ENCODE measurements at places on chromosomes 5 and 9.
A peak's percentile ranks its signal among the peaks of the same experiment; 100 is the strongest.

- no peak for DNase-seq
Measured at GRCh38 chr5:76546497-76547102, 76.6 kb downstream of the F2RL2 start.

DNA sequence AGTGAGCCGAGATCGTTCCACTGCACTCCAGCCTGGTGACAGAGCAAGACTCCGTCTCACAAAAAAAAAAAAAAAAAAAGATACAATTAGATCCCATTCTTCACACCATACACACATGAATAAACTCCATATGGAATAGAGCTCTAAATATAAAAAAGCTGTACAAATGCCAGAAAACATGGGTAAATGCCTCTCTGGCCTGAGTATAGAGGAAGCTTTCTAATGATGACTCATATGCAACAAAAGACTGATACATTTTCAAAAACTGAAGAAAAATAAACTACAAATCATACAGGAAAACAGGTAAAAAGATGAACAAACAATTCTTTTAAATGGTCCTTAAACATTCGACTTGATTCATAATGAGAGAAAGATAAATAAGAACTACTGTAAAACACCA is 8.6 kb downstream of the ZFP62 start:
- no peak for DNase-seq

DNA sequence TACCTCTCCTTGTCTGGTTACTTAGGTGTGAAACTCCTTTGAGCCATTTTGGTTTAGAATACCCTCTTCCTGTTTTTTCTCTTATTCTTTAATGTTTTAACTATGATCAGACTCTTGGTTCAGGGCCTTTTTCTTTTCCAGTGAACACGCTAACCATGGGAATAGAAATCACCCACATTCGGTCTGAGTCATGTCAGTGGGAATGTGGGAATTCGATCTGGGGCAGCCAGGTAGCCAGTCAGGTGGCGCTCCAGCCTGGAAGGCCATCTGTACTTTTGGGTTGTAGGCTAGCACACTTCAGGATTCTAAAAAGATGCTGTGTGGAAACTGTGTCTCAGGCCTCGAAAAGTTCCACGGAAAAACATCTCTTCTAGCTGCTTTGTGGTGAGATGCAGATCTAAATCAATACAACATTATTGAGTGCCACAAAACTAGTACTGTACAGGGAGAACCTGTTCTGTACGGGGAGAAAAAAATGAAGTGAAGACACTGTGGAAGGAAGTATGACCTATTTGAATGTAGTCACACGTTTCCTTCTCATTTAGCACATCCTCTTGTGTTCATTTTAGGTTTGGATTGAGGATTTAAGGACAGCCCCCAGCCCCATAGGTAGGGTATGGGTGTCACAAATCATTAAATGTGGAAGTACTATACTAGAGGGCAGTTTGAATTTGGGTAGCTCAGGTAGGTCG is 36.4 kb downstream of the SNX30 start:
- peak; percentile 4 for DNase-seq

DNA sequence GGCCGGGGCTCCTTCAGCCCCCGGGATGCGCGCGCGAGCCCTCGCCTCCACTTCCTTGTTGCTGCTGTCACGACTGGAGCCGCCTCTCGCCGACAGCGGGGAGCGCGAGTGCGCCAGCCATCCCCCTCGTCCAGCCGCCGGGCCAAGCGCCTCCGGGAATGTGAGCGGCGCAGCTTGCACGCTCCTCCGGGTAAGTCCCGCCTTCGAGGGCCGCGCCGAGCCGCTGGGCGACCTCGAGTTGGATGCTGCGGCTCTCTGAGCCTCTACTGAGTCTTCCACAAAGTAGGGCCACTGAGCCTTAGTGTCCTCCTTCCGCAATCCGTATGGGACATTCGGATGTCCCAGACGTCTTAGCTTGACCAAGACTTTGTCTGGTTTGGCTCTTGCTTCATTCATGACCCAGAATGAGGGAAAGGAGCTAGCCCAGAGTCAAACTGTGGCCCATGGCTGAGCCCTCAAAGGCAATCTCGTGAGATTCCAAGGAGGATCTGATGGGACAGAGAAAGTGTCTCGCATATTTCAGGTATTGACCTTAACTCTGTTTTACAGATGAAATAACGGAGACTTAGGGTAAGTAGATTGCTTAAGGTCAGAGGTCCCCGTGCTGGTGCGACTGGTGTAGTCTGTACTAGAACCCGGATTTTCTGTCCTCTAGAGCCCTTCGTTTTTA is 586 bp downstream of the HMGXB3 start:
- DNase-seq = no peak

DNA sequence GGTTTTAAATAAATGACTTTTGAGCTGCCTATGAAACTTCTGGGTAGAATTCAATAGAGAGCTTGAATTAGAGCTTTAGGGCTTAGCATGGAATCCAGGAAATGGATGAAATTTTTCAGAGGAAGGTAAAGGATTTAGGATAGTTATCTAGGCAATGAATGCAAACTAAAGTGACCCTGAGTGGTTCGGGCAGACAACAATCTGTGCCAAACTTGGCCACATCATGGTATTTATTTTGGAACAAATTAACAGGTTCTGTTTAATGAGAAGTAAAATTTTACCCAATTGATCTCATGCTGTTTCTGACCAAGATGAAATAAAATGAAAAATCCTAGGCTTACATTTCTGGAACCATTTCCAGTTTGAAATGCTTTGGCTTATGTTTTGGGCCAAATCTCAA is 934.4 kb downstream of the MAT2B start:
- DNase-seq = no peak

DNA sequence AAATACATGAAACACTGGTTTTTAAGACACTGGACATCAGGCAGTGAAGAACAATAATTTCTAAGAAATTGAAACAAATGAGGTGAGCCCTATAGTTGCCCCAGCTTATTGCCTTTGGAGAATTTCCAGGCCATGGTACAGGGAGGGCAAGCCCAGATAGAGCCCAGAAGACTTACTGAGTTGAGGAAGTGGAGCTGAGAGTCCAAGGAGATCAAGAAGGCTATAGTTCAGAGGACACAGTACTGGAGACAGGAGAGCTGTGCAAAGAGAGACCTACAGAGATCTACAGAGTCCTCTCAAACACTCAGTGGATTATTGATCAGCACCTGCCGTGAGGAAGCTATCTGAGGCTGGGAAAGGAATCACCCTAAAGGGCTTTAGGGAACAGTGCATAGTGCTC is 112.6 kb downstream of the GALNT10 start:
- no peak for DNase-seq

- no peak for DNase-seq
Measured at GRCh38 chr5:32057187-32058096, 116.7 kb downstream of the GOLPH3 start.

GRCh38 chr5:848671-849111 is 2.1 kb downstream of the ZDHHC11 start:
- no peak for DNase-seq

DNA sequence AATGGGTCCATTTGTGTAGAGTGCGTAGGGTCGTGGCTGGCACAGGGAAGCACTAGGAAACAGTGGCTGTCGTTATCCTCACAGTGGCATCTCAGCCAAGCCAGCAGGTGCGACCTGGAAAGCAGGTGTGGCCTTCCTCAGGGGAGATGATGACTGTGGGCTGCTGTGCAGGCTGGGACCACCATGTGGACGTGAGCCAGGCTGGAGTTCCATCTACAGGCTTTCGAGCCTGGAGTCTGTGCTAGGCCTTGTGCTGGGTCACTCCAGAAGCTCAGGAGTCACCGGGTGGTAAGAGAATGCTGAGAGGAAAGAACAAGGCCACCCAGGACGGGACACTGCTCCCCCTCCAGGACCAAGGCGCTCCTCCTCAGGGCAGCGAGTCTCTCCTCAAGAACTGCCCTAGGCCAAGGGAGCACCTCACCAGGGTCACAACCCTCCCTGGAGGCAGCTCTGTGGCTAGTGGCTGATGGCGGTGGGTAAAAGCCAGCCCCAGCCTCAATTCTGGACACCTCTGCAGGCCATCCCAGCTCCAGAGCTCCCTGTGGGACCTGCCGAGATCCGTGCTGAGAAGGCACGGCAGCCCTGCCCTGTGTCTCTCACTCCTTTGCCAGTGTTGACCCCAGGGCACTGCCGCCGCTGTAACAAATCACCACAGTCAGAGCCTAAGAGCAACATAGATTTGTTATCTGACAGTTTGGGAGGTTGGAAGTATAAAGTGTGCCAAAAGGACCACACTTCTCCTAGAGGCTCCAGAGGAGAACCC is 36.0 kb downstream of the WHRN start:
- no peak for DNase-seq

- peak; percentile 97 for DNase-seq
Measured at GRCh38 chr5:5340206-5340729, 82.2 kb upstream of the ICE1 start.

- peak; percentile 47 for DNase-seq
Measured at GRCh38 chr9:26260238-26260637, 582.0 kb upstream of the TUSC1 start.

DNA sequence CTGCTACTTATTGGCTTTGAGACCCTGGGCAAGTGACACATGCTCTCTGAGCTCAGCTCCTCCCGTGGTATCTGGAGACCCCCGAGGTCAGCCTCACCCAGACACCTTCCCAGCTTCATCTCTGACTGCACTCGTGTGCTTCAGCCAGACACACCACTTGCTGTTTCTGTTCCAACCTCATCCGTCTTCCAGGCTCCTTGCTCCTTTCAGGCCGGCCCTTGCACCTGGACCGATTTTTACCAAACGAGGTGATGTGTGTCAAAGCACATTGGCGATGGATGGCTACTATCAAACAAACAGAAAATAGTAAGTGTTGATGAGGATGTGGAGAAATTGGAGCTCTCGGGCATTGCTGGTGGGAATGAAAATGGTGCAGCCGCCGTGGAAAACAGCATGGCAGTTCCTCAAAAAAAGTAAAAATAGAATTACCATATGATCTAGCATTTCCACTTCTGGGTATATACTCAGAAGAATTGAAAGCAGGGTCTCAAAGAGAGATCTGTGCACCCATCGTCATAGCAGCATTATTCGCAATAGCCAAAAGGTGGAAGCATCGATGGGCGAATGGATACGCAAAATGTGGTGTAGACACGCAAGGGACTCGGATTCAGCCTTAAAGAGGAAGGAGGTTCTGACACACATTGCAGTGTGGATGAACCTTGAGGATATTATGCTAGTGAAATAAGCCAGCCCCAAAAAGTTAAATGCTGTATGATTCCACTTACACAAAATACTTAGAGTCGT is 96.1 kb upstream of the IER5L start:
- no peak for DNase-seq

DNA sequence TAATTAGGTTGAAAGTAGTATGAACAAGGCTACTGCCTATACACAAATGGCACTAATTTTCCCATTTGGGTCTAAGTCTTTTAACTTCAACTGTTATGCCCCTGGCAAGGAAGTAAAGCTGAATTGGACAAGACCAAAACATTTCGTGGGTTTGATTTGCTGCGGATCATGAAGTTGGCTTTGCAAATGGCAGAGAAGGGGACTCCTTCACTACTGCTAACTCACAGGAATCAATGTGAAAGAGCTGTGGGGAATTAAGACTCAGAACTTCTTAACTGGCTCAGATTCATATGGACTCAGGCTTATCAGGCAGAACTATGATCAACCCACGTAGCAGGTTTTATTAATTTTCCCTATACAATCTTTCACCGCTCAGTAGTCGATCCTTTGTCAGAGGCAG is 73.8 kb upstream of the IFNE start:
- no peak for DNase-seq

- no peak for DNase-seq
Measured at GRCh38 chr9:70701163-70701562, 286.7 kb upstream of the KLF9 start.

DNA sequence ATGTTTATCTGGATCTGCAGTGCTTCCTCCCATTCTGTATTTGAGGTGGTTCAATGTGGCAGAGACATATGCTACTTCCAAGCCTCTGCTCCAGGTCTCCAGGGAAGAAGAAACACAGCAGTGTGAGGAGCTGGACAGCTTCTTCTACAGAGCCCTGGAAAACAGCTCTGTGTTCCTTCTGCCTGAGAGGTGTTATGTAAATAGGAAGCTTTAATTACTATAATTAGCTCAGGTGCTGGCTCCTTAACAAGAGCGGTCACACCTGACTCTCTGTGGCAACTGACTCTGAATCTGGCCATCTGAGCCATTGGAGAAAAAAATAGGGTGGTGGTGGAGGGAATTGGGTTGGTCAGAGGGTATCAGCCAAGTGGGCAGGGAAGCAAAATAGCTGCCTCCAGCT is 332.4 kb upstream of the BRINP1 start:
- DNase-seq = no peak

GRCh38 chr5:61790678-61791077 is 458.6 kb downstream of the ZSWIM6 start:
- no peak for DNase-seq

DNA sequence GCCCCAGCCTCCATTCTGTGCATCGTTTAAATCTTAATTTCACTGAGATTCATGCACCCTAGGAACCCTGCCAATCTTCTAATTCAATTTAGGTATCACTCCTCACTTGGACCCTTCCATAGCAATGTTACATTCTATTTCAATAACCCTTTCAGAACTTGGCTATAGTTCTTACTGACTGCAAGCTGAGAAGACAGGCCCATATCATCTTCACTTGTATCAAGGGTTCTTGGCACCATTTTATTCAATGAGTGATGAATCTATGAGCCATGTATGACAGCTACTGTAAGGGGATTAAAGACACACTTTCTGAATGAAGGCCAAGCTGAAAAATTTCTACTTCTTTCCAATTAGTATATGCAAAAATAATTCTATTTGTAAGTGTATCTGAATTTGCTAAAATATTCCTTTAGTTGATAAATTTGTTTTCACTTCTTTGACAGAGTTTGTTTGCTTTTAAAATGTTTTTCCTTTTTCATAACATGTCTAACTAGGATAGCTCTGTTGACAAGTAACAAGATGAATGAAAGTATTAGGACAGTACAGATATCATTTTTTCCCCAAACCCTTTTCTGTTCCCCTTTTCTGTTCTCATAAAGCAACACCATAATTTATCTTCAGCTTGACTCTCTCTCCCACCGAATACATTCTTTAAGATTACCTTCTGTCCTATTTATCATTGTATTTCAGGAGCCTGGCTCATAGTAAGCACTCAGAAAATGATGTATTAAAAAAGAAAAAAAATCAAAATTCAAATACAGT is 9.6 kb downstream of the ITGA2 start:
- DNase-seq = no peak

Measured in kidney glomerular epithelial cell (primary cell).